ENCODE measurements at places on chromosomes 7 and 10. TPM values are rescaled to one million over a fixed set of nuclear protein-coding genes. Genes with fewer than 3 reads are reported as not detected.

GRCh38 chr10:21078410-21079329, 181.6 kb upstream of the NEBL start:
- DNase-seq: peak; percentile 89
- H3K27ac ChIP-seq: no peak overlapping the region
- H3K36me3 ChIP-seq: no peaks in the 10 kb centered on the region

GRCh38 chr10:9634466-9634865, 1383.2 kb upstream of the CELF2 start:
- DNase-seq: no peak
- no peak overlapping the region for H3K4me3 ChIP-seq
- H3K27ac ChIP-seq: no peak overlapping the region
- H3K4me1 ChIP-seq: no peaks in the 10 kb centered on the region
- H3K27me3 ChIP-seq: no peaks in the 10 kb centered on the region
- no peaks in the 10 kb centered on the region for H3K36me3 ChIP-seq

DNA sequence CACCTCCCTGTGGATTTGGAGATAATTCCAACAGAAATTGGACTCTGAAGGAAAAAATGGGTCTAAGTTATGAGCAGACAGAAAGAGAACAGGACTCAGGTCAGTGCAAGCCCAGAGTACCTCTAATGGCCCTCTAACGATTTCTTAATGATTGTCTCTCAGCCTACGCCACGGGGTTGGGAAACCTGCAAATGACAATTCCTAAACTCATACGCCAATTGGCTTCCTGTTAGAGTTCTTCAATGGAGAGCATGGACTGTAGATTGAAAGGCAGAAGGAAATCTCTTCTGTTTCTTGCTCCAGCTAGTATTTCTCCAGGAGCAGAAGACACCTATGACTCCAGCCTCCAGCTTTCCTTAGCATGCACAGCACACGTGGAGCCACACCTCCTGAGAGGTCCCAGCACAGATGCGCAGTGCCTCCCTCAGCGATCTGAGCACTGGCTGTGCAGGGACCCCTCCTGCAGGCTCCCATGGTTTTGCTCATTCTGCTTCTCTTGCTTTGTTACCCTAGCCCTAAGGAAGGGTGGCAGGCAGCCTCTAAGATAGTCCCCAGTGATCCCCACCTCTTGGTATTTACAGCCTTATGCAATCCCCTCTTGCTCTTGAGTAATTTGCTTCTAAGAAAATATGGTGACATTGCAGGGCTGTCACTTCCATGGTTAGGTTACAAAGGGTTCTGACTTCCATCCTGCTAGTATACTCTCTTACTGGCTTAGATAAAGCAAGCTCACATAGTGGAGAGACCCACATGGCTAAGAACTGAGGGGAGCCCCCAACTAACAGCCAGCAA, 30.1 kb downstream of the DENND11 start:
- no peak overlapping the region for H3K27ac ChIP-seq
- H3K4me3 ChIP-seq: no peak overlapping the region
- DNase-seq: no peak
- no peaks in the 10 kb centered on the region for H3K4me1 ChIP-seq
- H3K36me3 ChIP-seq: peaks cover 3% of the 10 kb centered on the region

DNA sequence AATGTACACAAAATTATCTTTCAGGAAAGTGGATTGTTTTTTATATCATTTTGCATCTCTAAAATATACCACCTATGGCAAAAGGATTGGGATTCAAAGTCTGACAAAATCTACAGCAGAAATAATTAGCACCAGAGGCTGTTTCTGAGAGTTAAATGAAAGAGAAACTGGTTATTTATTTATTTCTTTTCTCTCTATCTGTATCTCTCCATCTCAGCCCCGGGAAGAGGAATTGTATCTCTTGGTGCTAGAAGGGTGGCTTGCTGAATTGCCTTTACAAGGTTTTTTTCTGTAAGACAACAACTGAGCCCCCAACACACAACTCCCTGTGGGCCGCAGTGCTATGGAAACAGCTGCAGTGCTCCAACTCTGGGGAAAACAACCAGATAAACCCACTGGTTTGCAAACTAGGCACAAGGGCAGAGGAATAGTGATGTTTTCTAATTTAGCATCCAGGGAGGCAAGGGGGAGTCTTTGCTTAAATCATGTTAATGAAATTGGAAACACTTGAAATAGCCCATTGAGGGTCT, 249.0 kb downstream of the KCNMA1 start:
- DNase-seq: no peak
- peaks cover 2% of the 10 kb centered on the region for H3K4me1 ChIP-seq
- no peak overlapping the region for H3K27ac ChIP-seq

DNA sequence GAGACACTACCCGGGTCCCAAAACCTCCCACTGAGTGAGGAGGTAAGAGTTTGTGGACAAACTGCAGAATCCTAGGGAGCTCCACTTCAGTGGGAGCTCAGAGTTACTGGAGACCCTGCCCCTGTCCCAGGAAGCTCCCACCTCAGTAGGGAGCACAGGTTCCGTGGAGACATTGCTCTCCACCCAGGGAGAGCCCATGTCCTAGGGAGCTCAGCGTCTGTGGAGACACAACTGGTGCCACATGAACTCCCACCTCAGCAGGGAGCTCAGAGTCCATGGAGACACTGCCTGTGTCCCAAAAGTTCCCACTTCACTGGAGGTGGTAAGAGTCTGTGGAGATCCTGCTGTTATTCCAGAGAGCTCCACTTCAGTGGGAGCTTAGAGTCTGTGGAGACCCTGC, 6.3 kb downstream of the MYO1G start:
- H3K27ac ChIP-seq: no peak overlapping the region
- no peaks in the 10 kb centered on the region for H3K4me1 ChIP-seq
- peak; percentile 9 for DNase-seq
- no peaks in the 10 kb centered on the region for H3K36me3 ChIP-seq
- no peaks in the 10 kb centered on the region for H3K27me3 ChIP-seq

- H3K36me3 ChIP-seq: no peaks in the 10 kb centered on the region
Observed at GRCh38 chr10:133343558-133343957, 3.6 kb upstream of the PRAP1 start.

EN2 gene
- total RNA-seq: 0.13 TPM

PHKG1 gene
- total RNA-seq: 0.91 TPM

DNA sequence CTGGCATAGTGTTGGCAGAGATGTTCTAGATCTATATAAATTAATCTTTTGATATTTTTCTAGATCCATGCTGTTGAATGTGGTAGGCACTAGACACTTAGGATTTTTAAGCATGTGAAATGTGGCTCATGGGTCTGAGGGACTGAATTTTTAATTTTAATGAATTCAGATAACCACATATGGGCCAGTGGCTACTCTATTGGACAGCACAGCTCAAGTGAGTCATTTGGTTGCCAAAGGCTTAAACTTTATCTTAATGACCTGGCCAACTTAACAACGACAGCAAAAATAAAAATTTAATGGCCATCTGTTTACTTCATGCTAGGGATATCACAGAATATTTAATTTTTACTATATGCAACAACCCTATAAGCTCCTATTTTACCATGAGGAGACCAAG, 61.4 kb downstream of the CDK14 start:
- no peak for DNase-seq
- no peaks in the 10 kb centered on the region for H3K4me1 ChIP-seq
- H3K4me3 ChIP-seq: no peak overlapping the region
- no peaks in the 10 kb centered on the region for H3K27me3 ChIP-seq
- H3K36me3 ChIP-seq: no peaks in the 10 kb centered on the region
- no peak overlapping the region for H3K27ac ChIP-seq

DNA sequence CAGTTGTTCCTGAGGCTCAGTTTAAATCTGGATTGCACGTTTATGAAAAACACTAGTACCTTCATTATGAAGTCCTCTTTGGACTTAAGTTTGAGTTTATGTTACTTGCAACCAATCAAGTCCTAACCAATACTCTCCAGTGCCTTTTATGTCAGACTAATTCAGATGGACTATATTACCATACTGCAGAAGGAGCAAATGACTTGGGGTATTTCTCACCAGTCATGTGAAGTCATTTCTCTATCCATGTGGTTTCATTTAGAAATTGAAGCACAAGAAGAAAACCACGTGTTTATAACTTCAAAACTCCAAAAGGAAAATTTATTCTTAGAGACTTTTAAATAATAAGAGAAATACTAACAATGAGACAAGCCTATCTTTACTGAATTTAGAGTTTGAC, 201.6 kb downstream of the MBL2 start:
- no peaks in the 10 kb centered on the region for H3K4me1 ChIP-seq
- no peak overlapping the region for H3K4me3 ChIP-seq
- no peak overlapping the region for H3K27ac ChIP-seq
- H3K27me3 ChIP-seq: no peaks in the 10 kb centered on the region
- no peak for DNase-seq

BNIP3 gene
- total RNA-seq: 49.6 TPM

GRCh38 chr10:46556515-46557318, at the start of gene GPRIN2:
GPRIN2 (minus strand) TSS chr10:46556658; CDS start chr10:46550736, 5,922 bp downstream.
- no peaks in the 10 kb centered on the region for H3K27me3 ChIP-seq
- DNase-seq: peak; percentile 39
- H3K4me1 ChIP-seq: no peaks in the 10 kb centered on the region
- peak within 1 kb of the TSS; percentile 74 for H3K4me3 ChIP-seq
- H3K27ac ChIP-seq: no peak within 1 kb of the TSS
- H3K36me3 ChIP-seq: no peaks in the 10 kb centered on the region

GRCh38 chr10:123666318-123667236, at the start of gene GPR26:
GPR26 (plus strand) TSS chr10:123666355; CDS start chr10:123666408, 53 bp downstream.
- peaks cover 18% of the 10 kb centered on the region for H3K27me3 ChIP-seq
- H3K4me1 ChIP-seq: no peaks in the 10 kb centered on the region
- DNase-seq: peak; percentile 75

PTF1A gene
- not detected for total RNA-seq
